ENCODE measurements at places on chromosomes 1 and 21. TPM values are rescaled to one million over a fixed set of nuclear protein-coding genes. Genes with fewer than 3 reads are reported as not detected.
A peak's percentile ranks its signal among the peaks of the same experiment; 100 is the strongest.

DNA sequence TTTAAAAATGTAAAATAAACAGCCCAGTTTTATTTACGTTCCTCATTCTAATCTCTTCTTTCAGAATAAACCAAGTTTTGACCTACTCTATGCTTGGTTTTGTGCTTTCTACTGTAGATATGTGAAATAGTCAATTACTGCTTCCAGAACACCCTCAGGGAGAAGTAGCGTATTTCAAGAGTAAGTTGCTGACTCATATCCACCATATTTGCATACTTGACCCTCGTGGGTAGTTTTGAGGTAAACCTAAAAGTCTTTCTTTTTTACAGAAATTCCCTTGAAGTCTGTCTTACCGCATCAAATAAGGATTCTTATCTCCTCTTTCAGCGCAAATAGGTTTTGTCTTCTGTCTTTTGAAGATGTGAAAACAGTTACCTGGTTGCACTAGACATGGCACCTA is 1.4 kb upstream of the OR2L3 start:
- no peak overlapping the region for H3K4me3 ChIP-seq
- H3K27ac ChIP-seq = no peak overlapping the region
- H3K27me3 ChIP-seq = no peaks in the 10 kb centered on the region
- H3K36me3 ChIP-seq = no peaks in the 10 kb centered on the region

- no peak for DNase-seq
- H3K27ac ChIP-seq = no peak overlapping the region
- peaks cover 69% of the 10 kb centered on the region for H3K36me3 ChIP-seq
- peaks cover 13% of the 10 kb centered on the region for H3K4me1 ChIP-seq
Observed at GRCh38 chr1:158972841-158973240, 36.9 kb upstream of the IFI16 start.

DNA sequence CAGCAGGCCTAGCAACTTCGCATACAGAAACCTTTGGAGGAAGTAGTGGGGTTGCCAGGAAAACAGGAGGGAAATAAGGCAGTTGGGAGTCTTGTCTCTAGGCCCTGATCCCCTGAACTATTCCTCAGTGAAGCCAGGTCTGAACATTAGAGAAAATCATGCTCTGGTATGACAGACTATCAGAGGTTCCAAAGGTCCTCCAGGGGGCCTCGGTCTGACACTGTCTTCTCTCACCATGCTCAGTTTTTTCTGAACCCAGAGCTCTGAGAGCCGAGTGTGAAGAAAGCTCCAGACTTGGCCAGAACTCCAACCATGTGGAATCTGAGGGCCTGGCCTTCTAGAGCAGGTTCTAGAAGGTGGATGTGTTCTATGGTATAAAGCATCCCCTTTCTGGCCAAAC is 4.0 kb downstream of the TOMM40L start:
- peaks cover 29% of the 10 kb centered on the region for H3K36me3 ChIP-seq
- no peak overlapping the region for H3K27ac ChIP-seq
- H3K4me1 ChIP-seq = peaks cover 34% of the 10 kb centered on the region
- no peak for DNase-seq
- no peaks in the 10 kb centered on the region for H3K27me3 ChIP-seq

DNA sequence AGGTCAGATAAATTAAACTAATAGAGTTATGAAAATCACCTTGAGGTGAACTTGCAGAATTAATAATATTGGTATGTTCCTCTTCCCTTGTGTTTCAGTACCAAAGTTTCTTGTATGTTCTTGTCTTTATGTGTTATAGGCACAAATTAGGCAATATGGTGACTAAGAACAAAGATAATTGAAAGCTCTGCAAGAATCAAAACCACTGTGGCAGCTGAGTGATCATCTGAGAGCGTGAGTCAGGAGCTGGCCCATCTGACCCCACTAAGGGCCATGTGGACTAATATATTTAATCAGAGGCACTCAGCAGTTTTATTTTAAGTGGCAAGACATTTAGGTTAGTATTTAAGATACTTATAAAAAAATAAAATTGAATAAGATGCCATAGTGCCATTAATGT is 12.8 kb upstream of the CASQ2 start:
- peaks cover 18% of the 10 kb centered on the region for H3K27me3 ChIP-seq
- no peaks in the 10 kb centered on the region for H3K4me1 ChIP-seq
- no peak overlapping the region for H3K4me3 ChIP-seq
- H3K36me3 ChIP-seq = no peaks in the 10 kb centered on the region

DNA sequence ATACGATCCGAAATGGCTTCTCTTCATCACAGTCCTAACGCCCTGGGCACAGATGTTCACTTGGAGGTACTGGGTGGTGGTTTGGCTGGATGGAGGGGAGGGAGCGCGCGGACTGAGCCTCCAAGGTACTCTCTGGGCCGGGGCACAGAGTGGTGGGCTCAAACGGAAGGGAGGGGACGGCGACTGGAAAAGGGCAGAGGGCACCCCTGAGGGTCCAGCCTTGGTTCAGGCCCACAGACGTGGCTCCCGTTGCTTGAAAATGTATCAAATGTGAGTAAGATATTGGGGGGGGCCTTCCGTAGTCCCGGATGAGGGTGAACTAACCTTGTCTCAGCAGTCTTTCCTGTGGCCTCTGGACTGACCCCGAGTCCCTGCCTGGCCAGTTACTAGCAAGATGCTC is 463 bp downstream of the IL12RB2 start:
- no peaks in the 10 kb centered on the region for H3K27me3 ChIP-seq
- peak overlapping the region; percentile 94 for H3K27ac ChIP-seq
- peaks cover 72% of the 10 kb centered on the region for H3K4me1 ChIP-seq

GRCh38 chr1:200998323-200998722 is 25.2 kb downstream of the KIF21B start:
- H3K27me3 ChIP-seq = no peaks in the 10 kb centered on the region
- H3K36me3 ChIP-seq = peaks cover 87% of the 10 kb centered on the region
- no peak overlapping the region for H3K27ac ChIP-seq

DNA sequence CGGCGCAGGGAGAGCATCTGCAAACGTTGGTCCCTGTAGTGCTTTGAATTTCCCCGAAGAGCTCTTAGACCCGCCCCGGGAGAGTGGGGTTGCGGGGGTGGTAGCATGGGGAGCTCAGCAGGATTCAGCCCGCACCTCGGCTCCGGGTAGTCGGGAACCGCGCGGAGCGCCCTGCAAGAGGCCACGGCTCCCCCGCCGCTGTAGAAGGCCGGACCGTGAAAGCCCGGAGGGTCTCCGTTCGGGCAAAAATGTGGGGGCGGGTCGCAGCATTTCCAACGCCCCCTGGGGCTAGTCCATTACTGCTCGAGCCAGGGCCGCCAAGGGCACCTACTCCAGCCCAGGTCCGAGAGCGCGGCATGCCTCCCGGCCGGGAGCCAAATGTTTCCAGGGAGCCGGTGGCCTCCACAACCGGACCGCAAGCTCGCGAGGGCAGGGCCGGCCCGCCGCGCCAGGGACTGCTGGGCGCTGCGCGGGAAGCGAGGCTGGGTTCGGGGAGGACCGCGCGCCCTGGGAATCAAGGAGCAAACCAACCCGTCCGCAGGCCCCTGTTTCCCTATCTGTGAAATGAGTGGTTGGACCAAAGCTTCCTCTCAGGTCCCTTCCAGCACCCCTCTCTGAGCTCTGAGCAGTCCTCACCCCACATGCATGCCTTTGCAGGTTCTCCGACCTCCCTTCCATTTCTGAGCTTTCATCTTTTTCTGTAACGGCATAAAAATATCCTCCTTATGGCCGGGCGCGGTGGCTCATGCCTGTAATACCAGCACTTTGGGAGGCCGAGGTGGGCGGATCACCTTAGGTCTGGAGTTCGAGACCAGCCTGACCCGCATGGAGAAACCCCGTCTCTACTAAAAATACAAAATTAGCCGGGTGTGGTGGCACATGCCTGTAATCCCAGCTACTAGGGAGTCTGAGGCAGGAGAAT is 775 bp upstream of the TMEM63A start:
- H3K36me3 ChIP-seq = peaks cover 26% of the 10 kb centered on the region
- H3K27ac ChIP-seq = peak overlapping the region; percentile 72
- H3K4me3 ChIP-seq = peak overlapping the region; percentile 89

- peaks cover 9% of the 10 kb centered on the region for H3K4me1 ChIP-seq
- no peak overlapping the region for H3K27ac ChIP-seq
- no peak overlapping the region for H3K4me3 ChIP-seq
- DNase-seq = no peak
- H3K36me3 ChIP-seq = no peaks in the 10 kb centered on the region
Observed at GRCh38 chr1:52569449-52570210, 16.7 kb upstream of the TUT4 start.

- no peak for DNase-seq
- H3K27me3 ChIP-seq = no peaks in the 10 kb centered on the region
- H3K4me3 ChIP-seq = no peak overlapping the region
- H3K36me3 ChIP-seq = no peaks in the 10 kb centered on the region
- H3K4me1 ChIP-seq = no peaks in the 10 kb centered on the region
- H3K27ac ChIP-seq = no peak overlapping the region
Observed at GRCh38 chr1:238674316-238674715, 712.1 kb upstream of the CHRM3 start.

GRCh38 chr1:26225033-26225831 is 8.8 kb upstream of the CEP85 start:
- H3K4me1 ChIP-seq = peaks cover 6% of the 10 kb centered on the region
- DNase-seq = peak; percentile 42
- H3K27me3 ChIP-seq = peaks cover 44% of the 10 kb centered on the region
- no peak overlapping the region for H3K27ac ChIP-seq
- no peaks in the 10 kb centered on the region for H3K36me3 ChIP-seq

DNA sequence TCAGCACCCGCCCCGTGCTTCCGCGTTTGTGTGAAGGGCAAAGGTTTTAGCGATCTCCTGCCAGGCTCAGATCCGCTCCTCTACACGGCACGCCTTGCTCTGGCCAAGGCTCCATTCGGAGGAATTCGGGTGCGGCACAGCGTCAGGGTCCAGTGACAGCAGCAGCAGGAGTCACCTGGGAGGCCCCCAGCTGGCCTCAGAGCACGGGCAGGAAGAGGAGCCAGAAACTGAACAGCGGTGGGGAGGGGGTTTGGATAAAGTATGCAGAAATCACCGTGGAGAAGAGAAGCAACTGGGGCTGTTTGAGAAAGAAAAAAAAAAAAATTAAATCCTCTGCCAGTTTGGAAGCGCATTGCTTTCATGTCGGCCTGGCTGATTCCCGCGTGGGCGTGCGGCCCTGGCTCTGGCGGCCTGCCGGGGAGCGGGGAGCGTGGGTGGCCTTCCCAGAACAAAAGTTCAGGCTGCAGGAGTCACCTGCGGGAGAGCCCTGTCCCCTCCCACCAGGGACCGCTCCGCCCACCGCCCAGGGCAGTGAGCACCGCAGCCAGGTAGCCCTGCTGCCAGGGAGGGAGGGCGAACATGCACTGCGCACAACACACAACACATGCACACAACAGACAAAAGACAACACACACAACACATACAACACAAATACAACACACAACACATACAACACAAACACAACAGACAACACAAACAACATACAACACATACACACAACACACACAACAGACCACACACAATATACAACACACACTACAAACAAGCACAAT is 107.6 kb downstream of the ETS2 start:
- no peak overlapping the region for H3K4me3 ChIP-seq

DNA sequence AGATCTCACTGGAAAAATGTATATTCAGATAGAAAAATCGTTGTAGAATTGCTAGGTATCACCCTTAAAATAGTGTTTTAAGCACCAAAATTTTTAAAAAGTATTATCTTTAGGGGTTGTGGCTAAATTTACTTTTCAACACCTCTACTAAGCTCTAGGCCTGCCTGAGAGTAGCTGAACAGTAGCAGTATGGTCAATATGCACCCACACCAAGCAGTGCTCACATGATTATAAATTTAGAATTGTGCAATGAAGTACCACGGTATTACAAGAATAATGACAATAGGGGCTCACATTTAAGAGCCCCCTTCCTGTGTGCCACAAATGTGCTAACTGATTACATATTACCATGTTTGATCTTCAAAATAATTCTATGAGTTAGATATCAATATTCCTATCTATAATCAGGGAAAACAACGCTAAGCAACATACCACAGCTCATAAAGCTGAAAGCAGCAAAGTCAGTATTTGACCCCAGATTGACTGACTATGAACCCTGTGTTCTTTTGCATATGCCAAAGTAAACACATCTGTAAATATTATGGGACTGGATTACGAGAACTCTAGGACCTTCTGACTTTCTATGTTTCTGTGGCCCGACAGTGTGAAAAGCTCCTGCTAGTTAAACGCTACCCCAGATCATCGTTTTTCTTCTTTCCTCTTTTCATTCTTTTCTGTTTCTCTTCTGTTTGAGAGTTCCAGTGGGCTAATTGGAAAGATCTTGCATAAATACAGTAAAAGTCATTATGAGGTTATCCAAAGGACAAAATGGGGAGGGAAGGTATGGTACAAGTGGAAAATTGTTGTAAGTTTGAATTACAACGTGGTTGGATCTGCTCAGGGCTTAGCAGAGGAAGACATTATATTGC is 201.1 kb upstream of the C1orf87 start:
- no peaks in the 10 kb centered on the region for H3K36me3 ChIP-seq
- no peak overlapping the region for H3K27ac ChIP-seq
- no peak overlapping the region for H3K4me3 ChIP-seq
- no peaks in the 10 kb centered on the region for H3K27me3 ChIP-seq
- H3K4me1 ChIP-seq = no peaks in the 10 kb centered on the region
- DNase-seq = no peak

GRCh38 chr1:227785805-227786671 is 29.4 kb upstream of the PRSS38 start:
- H3K27ac ChIP-seq = no peak overlapping the region
- H3K4me3 ChIP-seq = peak overlapping the region; percentile 13
- peaks cover 11% of the 10 kb centered on the region for H3K36me3 ChIP-seq
- H3K4me1 ChIP-seq = peaks cover 13% of the 10 kb centered on the region
- DNase-seq = no peak

DNA sequence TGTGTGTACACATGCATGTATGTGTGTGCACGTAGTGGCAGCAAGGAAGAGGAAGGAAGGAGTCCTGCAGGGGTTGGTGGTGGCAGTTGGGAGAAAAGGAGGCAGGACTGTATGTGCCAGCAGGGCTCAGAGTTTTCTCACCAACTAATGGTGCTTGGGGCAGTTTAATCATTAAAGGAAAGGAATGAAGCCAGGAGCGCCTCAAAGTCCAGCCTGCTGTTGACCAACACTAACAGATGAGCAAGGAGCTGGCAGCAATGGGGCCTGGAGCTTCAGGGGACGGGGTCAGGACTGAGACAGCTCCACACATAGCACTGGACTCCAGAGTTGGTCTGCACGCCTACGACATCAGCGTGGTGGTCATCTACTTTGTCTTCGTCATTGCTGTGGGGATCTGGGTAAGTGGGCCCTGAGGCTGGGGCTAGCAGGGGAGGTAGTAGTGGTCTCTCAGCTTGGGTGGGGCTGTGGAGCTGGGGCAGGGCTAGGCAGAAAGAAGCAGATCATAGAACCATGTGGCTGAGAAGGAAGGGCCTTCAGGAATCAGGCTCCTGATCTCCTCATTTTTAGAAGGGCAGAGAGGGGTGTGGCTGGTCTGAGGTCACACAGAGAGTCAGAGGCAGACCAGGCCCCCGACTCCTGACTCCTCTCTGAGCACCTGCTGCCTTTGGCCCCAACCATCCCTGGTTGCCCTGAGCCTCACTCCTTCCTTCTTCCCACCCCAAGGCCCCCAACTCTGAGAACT is at the start of gene SLC5A9:
SLC5A9 (plus strand) TSS at position 216 of the 742 bp plus-strand sequence; CDS start at position 237, 21 bp downstream.
- no peak within 1 kb of the TSS for H3K27ac ChIP-seq
- no peak within 1 kb of the TSS for H3K4me3 ChIP-seq
- no peaks in the 10 kb centered on the region for H3K36me3 ChIP-seq
- no peaks in the 10 kb centered on the region for H3K27me3 ChIP-seq

GRCh38 chr1:225617479-225617878 is 35.4 kb downstream of the ENAH start:
- H3K4me1 ChIP-seq = no peaks in the 10 kb centered on the region
- DNase-seq = no peak
- no peak overlapping the region for H3K4me3 ChIP-seq
- no peak overlapping the region for H3K27ac ChIP-seq

The E2F2 gene
- total RNA-seq = 93.4 TPM

The SLC1A7 gene
- not detected for total RNA-seq

The KRTAP11-1 gene
- total RNA-seq = not detected

The ADAM30 gene
- total RNA-seq = not detected

The RGS4 gene
- not detected for total RNA-seq

The ACTL8 gene
- total RNA-seq = not detected

The CFHR4 gene
- total RNA-seq = not detected

Data from activated CD4-positive, alpha-beta memory T cell treated with anti-CD3 and anti-CD28 coated beads, Interleukin-2, amount 10 ng/mL, durations not matched to agents 7 days and 5 days (primary cell).